ENCODE measurements at places on chromosomes 3 and 15. TPM values are rescaled to one million over a fixed set of nuclear protein-coding genes. Genes with fewer than 3 reads are reported as not detected.

DNA sequence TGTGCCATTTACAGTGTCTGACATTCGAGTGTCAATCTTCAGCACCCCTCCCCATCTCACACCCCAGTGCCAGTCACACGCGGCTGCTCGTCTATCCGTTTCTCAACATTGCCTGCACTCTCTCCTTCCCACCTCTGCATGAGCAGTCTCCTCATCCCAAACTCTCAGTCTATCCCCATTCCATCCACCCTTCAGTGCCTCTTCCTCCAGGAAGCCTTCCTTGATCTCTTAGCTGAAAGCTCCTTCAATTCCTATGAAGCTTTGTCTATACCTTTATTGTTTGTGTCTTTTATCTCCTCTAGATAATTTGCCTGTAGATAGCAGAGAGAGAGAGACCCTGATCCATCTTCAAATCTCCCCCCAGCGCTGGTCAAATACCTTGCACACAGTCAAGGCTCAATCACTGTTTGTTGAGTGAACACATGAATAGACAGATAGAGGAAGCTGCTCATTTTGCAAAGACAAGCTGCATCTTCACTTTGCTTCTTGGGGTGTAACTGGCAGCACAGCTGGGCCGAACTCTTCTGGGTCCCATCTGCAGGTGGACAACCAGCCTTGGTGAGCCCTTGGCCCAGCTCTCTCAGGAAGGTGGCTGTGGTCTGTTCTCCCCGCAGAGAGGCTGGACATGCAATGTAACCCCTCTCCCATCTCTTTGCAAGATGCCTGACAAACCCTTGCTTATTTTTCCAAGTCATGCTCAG, 52.8 kb downstream of the ITGA11 start:
- no peak for DNase-seq

GRCh38 chr3:44334326-44334725, 4.2 kb upstream of the TCAIM start:
- DNase-seq = no peak

DNA sequence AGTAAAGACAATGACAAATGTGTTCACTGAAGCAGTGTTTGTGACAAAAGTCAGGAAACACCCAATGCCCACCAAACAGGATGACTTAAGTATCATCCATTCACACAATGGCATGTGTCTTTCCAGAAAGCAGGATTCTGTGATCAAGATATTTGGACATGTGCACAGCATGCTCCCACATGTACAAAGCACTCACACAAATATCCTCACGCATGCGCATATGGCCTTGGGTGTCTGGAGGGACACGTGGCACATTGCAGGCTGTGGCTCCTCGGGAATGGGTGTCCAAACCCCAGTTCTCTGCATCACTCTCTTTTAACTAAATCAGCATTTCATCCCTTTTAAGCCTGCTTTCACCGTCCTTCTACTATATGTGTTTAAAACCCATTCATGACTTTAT, 130.5 kb downstream of the KLF13 start:
- DNase-seq = no peak

- no peak for DNase-seq
Observed at GRCh38 chr3:102727340-102727739, 292.5 kb downstream of the ZPLD1 start.

DNA sequence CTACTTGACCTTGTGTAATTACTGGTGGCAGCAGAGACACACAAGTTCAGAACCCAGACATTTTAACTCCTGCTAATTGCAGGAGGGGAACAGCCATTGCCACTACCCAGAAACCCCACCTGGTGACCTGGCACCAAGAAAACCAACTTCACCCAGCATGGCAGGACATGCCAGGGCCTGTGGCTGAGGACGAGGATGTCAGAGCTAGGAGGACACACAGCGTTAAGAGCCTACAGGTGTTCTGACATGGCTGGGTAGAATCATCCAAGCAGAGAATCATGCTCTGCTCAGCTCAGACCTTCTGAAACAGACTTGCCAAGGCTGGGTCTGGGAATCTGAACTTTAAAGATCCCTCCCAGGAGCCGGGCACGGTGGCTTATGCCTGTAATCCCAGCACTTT, 11.7 kb upstream of the SPATA12 start:
- DNase-seq = no peak

DNA sequence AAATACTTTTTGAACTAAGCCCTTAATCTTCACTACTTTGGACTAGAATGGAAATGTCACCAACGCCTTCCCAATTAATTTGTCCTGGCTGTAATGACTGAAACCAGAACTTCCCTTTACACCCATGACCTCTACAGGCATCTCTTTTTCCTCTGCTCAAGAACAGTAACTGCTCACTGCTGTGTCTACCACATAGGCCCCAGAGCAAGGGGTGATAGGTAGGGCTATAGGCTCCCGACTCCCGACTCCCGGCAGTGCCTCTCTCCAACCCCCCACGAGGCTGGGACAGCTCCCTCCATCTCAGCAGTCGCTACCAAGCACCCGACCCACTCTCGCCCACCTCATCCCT, 384 bp upstream of the LEKR1 start:
- no peak for DNase-seq

- DNase-seq = no peak
Observed at GRCh38 chr15:37731146-37731746, 203.2 kb upstream of the TMCO5A start.

DNA sequence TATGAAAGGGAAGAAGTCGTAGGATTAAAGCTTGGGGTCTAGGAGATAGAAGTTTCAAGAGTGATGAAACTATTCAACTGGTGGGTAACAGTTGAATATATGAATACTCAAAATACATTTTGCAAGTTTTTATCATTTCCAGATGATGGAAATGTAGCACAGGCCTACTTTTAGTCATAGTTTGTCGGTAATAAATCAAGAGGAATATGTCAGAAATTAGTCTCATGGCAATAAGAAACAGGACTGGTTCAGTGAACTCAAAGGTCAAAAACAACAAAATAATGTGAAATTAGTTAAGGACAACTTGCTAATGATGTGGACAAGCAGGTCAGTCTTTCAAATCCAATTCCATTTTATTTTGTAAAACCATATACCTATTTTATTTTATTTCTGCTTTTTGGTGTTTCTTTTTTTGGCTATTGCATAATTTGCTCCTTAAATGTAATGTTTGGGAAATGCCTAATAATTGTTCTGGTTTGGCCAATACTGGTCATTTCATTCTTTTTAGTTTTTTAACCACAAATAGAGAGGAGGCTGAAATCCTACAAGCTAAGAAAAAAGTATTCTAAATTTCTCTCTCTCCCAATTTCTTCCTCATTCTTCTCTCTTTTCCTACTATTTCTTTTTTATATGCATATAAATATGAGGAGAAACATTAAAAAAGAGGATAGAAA, 195.2 kb upstream of the ARHGEF26 start:
- no peak for DNase-seq

GRCh38 chr3:74539876-74540275, 74.6 kb downstream of the CNTN3 start:
- DNase-seq = no peak

DNA sequence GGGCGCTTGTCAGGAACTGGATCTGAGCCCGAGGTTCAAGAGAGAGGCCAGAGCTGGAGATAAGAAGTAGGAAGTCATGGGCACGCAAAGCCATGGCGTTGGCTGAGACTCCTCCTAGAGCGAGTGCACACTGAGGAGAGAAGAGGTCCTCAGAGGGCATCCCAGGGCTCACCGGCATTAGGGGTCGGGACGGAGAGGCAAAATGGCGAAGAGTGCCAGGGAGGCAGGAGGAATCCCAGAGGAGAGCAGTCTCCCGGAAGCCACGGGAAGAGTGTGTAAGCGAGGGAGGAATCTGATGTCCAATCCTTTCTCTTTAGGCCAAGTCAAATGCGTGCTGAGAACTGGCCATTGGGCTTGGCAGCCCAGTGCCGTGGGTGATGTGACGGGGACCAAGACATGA, 24.0 kb downstream of the EFCC1 start:
- no peak for DNase-seq

DNA sequence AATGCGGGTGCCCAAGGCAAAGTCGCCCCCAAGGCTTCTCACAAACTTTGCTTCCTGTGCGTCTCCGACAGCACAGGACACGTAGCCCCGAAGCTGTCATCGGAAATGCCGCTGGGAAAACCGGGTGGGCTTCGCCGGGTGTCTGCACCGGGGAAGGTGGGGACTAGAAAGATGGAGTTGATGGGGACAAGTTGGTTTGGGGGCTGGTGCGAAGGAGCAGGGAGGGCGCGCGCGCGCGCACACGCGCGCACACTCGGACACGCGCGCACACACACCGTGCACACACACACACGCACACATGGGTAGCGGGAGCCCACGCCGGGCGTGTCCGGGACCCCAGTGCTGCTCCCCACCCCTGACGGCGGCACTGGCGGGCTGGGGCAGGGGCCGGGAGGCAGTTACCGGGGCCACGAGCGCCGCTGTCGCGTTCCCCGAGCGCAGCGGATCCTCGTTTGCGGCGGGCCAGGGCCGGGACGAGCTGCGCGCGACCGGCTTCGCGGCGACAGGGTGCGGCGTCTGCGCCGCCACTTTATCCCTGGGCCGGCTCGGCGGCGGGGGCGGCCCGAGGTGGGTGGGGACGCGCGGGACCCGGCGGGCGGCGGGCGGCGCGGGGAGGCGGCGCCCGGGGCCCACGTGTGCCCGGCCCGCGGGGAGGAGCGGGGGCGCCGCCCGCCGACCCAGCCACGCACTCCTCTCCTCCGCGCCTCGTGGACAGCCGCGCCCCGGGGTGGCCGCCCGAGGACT, 539 bp upstream of the MGLL start:
- DNase-seq = no peak

- no peak for DNase-seq
Observed at GRCh38 chr3:139468399-139468798, 7.9 kb downstream of the RBP2 start.

GRCh38 chr3:163548015-163548414, 1530.3 kb downstream of the SI start:
- no peak for DNase-seq

GRCh38 chr3:12983319-12983718, 89.9 kb downstream of the IQSEC1 start:
- DNase-seq = no peak

DNA sequence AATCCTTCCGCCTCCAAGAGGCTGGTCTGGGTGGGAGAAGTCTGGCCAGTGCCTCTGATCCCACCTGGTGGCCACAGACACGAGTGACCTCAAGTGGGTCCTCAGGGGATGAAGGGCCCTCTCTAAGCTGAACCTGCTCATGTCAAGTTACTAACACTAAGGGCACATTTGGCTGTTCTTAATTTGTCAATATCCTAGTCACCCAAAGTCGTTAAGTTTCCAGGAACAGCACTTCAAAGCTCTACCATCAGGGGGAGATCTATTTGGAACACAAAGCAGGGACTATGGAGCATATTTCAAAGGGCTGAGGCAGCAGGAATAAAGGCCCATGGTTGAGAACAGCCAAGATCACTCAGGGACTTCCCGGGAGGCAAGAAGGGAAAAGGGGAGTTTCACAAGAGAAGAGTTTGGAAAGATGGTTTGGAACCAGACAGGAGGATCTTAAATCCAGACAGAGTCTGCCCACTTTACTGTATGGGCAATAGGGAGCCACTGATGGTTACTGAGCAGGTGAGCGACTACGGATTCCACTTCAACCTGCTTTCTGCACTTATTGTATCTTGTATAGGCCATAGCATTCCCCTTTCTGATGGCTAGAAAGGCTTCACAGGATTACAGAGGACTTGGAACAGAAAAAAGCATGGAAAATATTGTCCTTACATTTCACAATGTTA, 13.7 kb downstream of the OXTR start:
- no peak for DNase-seq

GRCh38 chr15:33243869-33244268, 49.4 kb upstream of the FMN1 start:
- DNase-seq = peak; percentile 20

DNA sequence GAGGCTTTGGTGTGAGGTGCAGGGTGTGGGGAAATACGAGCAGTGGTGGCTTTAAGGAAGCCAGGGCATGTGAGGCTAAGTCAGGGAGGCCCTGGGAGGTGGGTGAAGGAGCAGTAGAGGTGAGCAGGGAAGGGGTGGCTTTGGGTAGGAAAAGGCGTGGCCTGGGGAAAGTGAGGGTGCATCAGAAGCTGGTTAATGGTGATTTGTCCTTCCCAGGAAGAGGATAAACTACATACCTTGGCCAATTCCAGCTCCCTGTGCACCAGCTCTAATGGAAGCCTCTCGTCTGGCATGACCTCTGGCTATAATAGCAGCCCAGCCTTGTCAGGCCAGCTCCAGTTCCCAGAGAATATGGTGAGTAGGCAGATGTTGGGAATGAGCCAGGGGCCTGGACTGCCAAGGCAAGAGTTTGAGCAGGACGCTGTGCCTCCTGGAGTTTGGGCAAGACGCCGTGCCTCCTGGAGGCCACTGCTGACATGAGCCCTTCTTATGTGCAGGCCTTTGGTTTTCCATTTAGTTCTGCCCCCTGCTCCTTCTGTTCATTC, 41.3 kb downstream of the CDAN1 start:
- DNase-seq = no peak

DNA sequence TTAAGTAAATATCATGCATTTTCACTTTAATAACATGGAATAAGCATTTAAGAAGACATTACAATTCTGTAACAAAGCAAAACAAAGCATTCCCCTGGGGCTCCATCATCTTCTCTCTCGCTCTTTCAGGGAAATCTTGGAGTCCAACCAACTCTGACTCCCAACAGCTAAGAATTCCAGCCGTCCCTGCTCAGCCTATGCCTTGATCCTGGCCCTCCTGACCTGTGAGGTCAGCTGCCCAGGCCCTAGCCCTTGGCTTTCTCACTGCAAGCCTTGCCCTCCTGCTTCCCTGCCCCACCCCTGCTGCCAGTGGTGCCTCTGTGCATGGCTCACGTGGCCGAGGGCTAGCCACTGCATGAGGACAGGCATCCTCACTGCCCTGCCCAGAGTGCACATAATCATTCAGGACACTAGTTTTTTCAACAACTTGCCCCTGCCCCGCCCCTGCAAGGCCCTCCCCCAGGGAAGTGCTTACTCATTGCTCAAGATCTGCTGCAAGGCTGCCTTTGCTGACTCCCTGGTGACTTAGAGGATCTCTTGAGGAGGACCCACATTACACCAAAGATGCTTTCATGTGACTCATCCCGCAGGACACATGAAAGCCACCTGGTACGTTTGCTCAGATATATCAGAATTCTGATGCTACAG, 37.6 kb downstream of the MTMR10 start:
- peak; percentile 51 for DNase-seq

The UACA gene
- total RNA-seq = 59.9 TPM

The FSD2 gene
- not detected for total RNA-seq

The SEMA5B gene
- total RNA-seq = not detected

The PROS1 gene
- 0.25 TPM for total RNA-seq

The LRRC31 gene
- total RNA-seq = not detected

The GRM7 gene
- total RNA-seq = not detected

The FOXB1 gene
- total RNA-seq = 2.2 TPM

The TRNT1 gene
- 21.2 TPM for total RNA-seq

The PCSK6 gene
- 26.3 TPM for total RNA-seq

The KIAA1143 gene
- 17.8 TPM for total RNA-seq

The ANKDD1A gene
- 14.2 TPM for total RNA-seq

Data from PC-9 (cell line).